Neuronal stem cell (in vitro differentiated cells): ENCODE measurements at places on chromosomes 5 and 9.
A peak's percentile ranks its signal among the peaks of the same experiment; 100 is the strongest.

- DNase-seq, result no peak
- H3K27me3 ChIP-seq, result no peaks in the 10 kb centered on the region
- H3K27ac ChIP-seq, result no peak overlapping the region
- H3K4me1 ChIP-seq, result no peaks in the 10 kb centered on the region
- no peaks in the 10 kb centered on the region for H3K36me3 ChIP-seq
Measured at GRCh38 chr5:41143131-41143901, 70.0 kb downstream of the C6 start.

DNA sequence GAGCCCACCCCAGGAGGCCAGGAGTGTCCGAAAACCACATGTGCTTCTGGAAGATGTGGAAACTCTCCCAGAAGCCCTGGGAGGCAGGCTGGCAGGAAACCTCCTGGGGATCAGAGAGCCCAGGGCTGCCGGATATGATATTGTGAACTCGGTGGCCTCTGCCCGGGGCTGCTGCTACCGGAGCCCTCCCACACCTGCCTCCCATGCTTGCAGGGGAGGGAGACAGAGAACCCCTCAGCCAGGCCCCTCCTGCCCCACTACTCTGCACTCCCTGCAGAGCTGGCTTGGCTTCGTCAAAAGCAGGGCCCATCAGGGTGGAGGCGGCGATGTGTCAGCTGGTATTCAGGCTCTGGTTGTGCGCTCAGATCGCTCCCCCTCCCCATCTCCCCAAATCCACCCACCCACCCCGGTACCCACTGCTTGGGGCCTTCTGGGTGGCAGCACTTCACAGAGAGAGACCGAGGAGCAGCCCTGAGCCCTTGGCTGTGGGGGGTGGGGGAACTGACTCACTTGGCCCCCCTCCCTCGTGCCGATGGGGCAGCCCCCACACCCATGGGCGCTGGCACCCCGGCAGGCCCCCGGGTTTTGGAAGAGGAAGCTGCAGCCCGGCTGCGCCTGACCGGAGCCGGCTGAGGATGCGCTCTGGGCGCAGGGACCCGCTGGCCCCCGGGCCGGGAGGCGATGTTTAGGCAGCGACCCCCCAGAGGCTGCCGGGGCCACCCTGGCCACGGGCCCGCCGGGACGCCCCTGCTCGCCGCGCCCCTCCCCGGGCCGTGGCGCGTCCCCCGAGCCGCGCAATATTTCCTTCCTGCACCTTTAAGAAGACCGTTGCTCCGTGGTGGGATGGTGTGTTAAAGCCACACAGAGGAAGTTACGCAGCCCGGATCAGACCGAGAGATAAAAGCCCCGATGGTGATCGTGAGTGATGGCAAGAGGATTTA is 786 bp upstream of the NTNG2 start:
- H3K4me1 ChIP-seq, result peaks cover 21% of the 10 kb centered on the region
- H3K27ac ChIP-seq, result no peak overlapping the region
- H3K27me3 ChIP-seq, result peaks cover 10% of the 10 kb centered on the region
- H3K4me3 ChIP-seq, result peak overlapping the region; percentile 40

- H3K36me3 ChIP-seq, result no peaks in the 10 kb centered on the region
- H3K27me3 ChIP-seq, result no peaks in the 10 kb centered on the region
- no peak overlapping the region for H3K27ac ChIP-seq
- peak; percentile 44 for DNase-seq
Measured at GRCh38 chr5:98770911-98771322, 2.5 kb upstream of the RGMB start.

DNA sequence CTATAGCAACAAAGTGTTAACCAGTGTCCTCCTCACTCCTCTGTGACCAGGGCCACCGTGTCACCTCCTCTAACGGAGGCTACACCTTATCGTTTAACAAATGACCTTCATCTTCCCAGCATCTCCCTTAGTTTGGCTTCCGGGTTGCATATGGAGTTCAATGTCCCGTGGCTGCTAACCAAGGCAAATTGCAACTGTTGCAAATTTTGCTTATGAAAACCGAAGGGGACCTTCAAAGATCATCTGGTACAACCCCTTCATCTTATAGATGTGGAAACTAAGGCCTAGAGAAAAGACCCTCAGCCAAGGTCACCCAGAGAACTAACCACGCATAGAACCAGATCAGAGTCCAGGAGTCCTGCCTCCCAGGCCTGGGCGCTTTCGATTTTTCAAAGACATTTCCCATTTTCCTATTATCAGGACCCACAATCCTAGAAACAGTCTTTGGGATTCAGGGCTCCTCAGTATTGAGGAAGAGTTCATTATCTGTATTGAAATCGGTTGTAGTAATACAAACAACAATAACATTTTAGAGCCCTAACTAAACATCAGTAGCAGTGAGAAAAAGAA is 1.4 kb downstream of the PRELID2 start:
- DNase-seq, result no peak
- no peaks in the 10 kb centered on the region for H3K27me3 ChIP-seq
- no peak overlapping the region for H3K4me3 ChIP-seq
- H3K4me1 ChIP-seq, result peaks cover 6% of the 10 kb centered on the region
- no peaks in the 10 kb centered on the region for H3K36me3 ChIP-seq

GRCh38 chr5:59282726-59283125 is 610.8 kb downstream of the PDE4D start:
- no peak for DNase-seq
- H3K4me1 ChIP-seq, result no peaks in the 10 kb centered on the region
- H3K4me3 ChIP-seq, result no peak overlapping the region
- no peaks in the 10 kb centered on the region for H3K27me3 ChIP-seq
- no peak overlapping the region for H3K27ac ChIP-seq
